ENCODE measurements at places on chromosomes 2 and 18.

- no peak for DNase-seq
Measured at GRCh38 chr18:12442946-12443345, 35.2 kb downstream of the PRELID3A start.

GRCh38 chr2:217714287-217714751, 288.5 kb downstream of the TNS1 start:
- DNase-seq = no peak

DNA sequence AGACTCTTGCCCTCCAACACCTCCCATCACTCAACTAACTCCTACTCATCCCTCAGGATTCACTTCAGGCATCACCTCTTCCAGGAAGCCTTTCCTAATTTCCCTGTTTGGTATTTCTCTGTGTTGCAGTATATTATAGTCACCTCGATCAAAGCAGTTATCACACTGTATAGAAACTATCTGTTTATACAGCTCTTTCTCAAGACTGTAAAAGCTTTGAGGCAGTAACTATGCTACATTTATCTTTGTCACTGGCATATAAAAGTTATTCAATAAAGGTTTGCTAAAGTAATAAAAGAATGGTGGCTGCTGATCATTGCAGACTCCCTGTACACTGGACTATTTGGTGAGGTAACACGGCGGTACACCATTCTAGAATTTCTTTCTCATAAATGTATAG, 284.9 kb downstream of the PAX3 start:
- no peak for DNase-seq

DNA sequence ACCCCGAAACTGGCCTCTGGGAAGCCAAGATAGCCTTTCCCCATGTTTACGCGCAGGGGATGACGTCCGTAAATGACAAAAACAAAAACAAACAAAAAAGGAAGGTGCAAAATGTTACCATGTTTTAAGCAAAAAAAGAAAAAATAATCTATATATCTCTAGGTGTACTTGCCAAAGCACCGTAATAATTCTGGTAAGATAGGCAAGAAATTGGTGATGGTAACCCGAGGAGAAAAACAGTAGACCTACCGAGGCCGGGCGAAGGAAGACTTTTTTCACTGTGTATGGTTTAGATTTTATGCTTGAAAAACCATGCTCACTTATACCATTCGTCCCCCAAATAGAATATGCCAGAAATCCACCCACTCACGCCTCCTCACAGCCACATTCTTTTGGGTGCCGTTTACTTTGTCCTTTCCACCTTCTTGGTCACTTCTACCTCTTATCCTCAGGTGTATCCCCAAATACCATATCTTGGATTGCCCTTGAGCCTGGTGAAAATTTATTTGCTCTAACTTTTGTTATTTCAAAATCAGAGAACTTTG, 8.0 kb downstream of the GATA6 start:
- no peak for DNase-seq

GRCh38 chr2:113209011-113209645, 35.4 kb downstream of the PSD4 start:
- DNase-seq = no peak

DNA sequence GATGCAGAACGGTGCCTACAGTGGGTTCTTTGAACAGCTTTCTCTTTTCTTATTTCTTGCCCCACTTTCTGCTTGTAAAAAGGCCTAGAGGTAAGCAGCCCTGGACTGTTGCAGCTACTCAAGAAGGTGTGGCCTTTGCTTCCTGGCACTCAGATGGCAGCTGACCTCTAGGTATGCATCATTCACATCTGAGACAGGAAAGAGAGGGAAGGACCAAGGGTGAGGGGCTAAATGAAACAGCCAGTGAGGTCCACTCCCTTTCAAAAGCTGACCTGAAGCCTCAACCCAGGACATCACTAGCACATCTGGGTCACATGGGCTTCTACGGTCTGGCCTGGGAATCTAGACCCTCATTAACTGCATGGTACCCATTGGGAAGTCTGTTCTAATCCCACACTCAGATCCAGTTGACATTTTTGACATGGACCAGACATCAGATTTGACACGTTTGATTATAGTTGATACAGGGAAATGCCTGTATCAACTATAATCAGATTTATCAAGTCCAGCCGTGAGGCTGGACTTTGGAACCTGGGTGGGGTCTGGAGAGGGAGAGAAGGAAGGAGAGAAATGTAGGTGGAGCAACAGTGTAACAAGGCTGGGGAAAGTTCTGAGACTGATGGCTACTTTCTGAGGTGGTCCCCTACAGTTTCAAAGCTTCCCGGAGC, 60.2 kb downstream of the E2F6 start:
- DNase-seq = no peak

GRCh38 chr2:99140860-99141109, 722 bp upstream of the C2orf15 start:
- no peak for DNase-seq

All from T-helper 9 cell (primary cell).